ENCODE measurements at places on chromosomes 7 and 10.

- DNase-seq, result no peak
Measured at GRCh38 chr10:114261076-114261475, 22.0 kb downstream of the VWA2 start.

DNA sequence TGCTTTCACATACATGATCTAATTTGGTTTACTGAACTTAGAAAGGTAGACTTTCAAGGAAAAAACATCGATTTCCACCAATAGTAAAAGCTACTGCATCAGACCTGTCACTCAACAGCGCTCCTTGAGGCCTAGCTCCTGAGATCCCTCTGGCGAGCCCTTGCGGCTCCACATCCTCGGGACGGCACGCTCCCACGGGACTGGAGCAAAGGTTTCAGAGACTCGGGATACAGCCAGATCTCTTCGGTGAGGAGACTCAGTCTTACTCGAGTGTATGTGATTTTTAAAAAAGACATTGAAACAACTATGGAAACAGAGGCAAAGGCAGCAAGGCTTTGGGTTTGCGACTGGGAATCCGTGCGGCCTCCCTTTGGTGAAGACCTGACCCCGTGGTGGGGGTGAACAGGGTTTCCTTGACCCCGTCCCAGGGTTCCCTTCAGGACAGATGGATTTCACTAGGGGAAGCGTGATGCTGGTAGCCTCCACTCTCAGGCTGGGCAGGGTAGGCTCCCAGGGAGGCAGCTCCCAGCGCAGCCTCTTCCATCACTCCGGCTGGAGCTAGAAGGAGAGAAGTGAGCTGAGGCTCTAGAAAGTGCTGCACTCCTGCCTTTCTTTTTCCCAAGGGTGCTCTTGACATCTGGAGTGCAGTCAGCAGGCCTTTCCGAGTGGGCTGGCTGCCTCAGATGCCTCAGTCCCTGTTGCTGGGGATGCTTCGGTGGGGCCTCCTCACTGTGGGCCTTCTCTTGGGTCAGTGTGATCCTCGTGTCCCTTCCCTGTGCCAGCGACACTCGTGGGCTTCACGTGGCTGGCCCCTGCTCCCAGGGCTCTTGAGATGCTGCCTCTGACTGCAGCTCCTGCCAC is 5.8 kb upstream of the ATP6V0E2 start:
- no peak for DNase-seq

DNA sequence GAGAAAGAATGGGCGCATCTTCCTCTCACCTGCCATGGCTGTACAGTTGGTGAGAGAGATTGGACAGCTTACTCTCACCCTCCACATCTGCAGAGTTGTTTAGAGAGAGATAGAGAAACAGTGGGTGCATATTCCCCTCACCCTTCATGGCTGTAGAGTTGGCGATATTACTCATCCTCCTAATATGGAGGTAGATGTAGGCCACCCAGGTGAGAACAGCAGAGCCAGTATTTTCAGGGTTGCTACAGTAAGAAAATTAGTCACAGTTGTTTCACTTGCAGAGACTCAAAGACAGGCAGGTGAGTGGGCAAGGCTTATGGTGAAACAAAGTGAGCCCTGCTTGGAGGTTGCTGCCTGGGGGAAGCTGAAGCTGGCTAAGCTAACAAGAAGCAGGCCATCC is 65.0 kb upstream of the PFKP start:
- no peak for DNase-seq

GRCh38 chr10:70328967-70329366 is 45.2 kb upstream of the NPFFR1 start:
- no peak for DNase-seq

DNA sequence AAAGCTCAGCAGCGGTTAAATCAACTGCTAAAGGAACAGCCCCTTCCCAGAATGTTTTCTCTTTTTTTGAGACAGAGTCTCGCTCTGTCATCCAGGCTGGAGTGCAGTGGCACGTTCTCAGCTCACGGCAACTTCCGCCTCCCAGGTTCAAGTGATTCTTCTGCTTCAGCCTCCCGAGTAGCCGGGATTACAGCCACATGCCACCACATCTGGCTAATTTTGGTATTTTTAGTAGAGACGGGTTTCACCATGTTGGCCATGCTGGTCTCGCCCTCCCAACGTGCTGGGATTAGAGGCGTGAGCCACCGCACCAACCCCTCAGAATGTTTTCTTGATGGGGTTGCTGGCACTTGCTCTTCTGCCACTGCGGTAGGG is 59.8 kb upstream of the IL6 start:
- DNase-seq, result no peak

GRCh38 chr7:78558566-78558965 is 760.0 kb downstream of the PHTF2 start:
- DNase-seq, result no peak

DNA sequence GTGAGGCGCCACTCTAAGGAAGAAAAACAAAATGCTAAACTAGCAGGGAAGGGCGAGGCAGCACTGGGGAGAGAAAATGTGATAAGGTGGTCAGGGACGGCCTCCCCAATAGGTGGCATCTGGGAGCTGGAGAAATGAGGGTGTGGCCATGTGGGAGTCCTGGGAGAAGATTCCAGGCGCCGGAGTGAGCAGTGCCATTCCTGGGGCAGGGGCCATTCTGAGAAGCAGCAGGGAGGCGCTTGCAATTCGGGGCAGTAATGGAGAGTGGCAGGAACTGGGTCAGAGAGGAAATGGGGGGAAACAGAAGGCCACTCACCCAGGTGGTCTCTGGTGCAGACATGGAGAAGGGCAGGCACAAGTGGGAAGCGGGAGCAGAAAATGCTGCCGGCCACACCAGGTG is 61.8 kb upstream of the LRRC18 start:
- DNase-seq, result no peak

GRCh38 chr7:106568680-106569499 is 92.1 kb downstream of the CCDC71L start:
- no peak for DNase-seq

DNA sequence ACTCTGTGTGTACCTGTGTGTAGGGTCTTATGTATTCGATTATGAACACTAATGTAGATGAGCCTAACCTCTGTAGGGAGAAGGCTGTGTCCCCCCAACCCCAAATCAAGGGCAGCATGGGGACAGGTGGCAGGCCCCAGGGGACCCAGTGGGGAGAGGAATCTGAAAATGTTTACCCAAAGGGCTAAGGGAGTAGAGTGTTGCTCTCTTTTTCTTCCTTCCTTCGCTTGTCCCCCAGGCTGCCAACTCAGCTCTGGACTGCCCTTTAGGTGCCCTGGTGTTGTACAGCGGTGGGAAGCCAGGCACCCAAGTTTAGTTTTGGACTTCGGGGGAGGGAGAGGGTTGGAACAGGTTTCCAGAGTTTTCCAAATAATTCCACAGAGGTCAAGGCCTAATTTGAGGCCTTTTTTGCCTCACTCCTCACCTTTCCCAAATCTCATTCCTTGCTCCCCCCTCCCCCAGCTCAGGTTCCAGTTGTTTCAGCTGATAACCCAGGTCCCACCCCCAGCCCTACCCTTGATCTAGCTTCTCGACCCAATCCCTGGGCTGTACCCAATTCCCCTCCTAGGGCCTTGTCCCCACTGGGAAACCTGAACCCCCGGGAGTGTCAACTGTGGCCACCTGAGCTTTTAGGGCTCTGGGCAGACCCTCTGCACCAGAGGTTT is 9.1 kb upstream of the PAX2 start:
- no peak for DNase-seq

GRCh38 chr7:4800926-4801838 is 25.8 kb downstream of the AP5Z1 start:
- DNase-seq, result no peak

GRCh38 chr10:30987463-30987862 is 44.2 kb downstream of the ZNF438 start:
- DNase-seq, result no peak

- DNase-seq, result no peak
Measured at GRCh38 chr7:960269-960871, 5.9 kb upstream of the ADAP1 start.

GRCh38 chr7:5526100-5526905 is 102.7 kb upstream of the TNRC18 start:
- DNase-seq, result no peak

DNA sequence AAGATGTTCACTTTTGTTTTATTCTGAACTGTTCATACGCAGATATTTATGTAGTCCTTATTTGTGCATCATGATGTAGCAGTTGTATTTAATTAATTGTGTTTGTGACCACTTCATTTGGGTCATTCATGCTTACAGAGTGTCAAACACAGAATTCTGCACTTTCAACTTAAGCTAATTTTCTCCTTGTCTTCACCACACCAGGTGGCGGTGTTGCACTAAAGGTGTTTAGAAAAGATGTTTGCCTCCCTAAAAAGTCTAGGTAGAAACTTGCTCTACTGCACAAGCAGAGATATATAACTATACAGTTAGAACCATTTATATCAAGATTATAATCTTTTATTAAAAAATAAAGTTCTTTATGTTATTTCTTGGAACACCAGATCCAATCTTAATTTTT is 1.3 kb upstream of the TAS2R38 start:
- no peak for DNase-seq

GRCh38 chr7:94374721-94375566 is 19.8 kb upstream of the COL1A2 start:
- DNase-seq, result no peak

GRCh38 chr10:84540022-84540616 is 211.7 kb downstream of the CCSER2 start:
- DNase-seq, result no peak

- no peak for DNase-seq
Measured at GRCh38 chr7:25951414-25952260, 200.4 kb upstream of the NFE2L3 start.

Measured in stimulated activated CD8-positive, alpha-beta memory T cell treated with anti-CD3 and anti-CD28 coated beads, Interleukin-15, amount 100 ng/mL, for 4 hours (primary cell).